ENCODE measurements at places on chromosomes 1 and 21.
A peak's percentile ranks its signal among the peaks of the same experiment; 100 is the strongest.

GRCh38 chr1:192547501-192547900 lies 28.1 kb upstream of the RGS1 start:
- no peak for DNase-seq

GRCh38 chr1:154896771-154897286 lies 26.7 kb upstream of the KCNN3 start:
- no peak for DNase-seq

GRCh38 chr1:111666828-111667227 lies 47.2 kb downstream of the RAP1A start:
- DNase-seq: no peak

GRCh38 chr1:66533804-66534740 lies at the start of gene SGIP1:
SGIP1 (plus strand) TSS chr1:66534153; CDS start chr1:66534359, 206 bp downstream.
- DNase-seq: peak; percentile 39

- DNase-seq: no peak
Observed at GRCh38 chr21:41593051-41593759, 85.2 kb upstream of the TMPRSS2 start.

- no peak for DNase-seq
Observed at GRCh38 chr1:236472850-236473788, 50.7 kb upstream of the LGALS8 start.

- DNase-seq: no peak
Observed at GRCh38 chr1:117665556-117666270, 59.9 kb downstream of the TENT5C start.

GRCh38 chr1:157091668-157092273 lies 7.8 kb downstream of the ETV3L start:
- no peak for DNase-seq

GRCh38 chr1:47578721-47579419 lies 141.0 kb downstream of the FOXD2 start:
- no peak for DNase-seq

GRCh38 chr1:198463709-198464108 lies 76.8 kb downstream of the ATP6V1G3 start:
- DNase-seq: no peak

GRCh38 chr1:10631811-10632593 lies 157.3 kb downstream of the PEX14 start:
- DNase-seq: no peak

DNA sequence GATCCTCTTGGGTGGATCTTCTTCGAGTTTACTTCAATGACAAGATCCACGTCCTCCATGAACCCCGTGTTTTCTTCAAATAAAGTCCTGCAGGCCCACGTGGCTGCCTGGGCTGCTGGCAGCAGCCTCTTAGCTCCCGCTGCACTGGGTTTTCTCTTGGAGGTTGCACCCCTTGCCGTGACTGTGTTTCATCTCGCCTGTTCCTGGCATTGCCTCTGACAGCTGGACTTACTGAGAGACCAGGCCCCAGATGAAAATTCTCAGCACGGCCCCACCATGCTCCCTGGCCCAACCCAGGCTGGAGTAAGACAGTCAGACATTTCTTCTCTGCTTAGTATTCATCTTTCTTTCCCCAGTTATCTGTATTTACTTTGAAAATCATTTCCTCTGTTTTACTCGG lies 274.8 kb upstream of the RUNX1 start:
- DNase-seq: no peak

DNA sequence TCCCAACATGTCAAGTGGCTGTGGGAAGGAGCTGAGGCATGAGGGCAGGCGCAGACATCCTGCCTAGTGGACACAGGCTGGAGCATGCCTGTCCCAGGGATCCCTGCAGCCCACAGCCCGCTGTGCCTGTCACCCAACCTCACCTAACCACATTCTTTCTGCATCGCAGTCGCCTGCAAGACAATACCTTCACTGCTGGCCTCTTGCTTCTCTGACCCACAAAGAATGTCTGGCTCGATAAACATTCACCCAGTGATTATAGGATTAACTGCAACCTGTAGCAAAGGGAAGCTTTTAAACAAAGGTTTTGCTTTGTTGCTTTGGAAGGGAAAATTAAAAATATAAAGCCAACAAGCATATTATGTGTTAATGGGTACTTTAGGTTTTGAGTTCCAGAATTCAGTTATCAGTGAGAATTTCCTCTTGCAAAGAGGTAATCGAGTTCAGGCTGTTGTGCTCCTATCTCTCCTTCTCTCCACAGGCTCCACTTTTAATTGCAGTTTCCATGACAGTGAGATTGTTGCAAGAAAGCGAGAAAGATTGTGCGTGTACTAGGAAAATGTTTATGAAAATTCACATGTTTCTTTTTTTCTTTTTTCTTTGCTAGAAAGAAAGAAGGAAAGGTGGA lies 40.0 kb upstream of the ZNF648 start:
- no peak for DNase-seq

GRCh38 chr1:60234776-60235175 lies 161.2 kb upstream of the C1orf87 start:
- DNase-seq: no peak

- no peak for DNase-seq
Observed at GRCh38 chr1:204080163-204080903, 7.4 kb downstream of the SOX13 start.

Data from natural killer cell (primary cell).